ENCODE measurements at places on chromosomes 4 and X.
A peak's percentile ranks its signal among the peaks of the same experiment; 100 is the strongest.

DNA sequence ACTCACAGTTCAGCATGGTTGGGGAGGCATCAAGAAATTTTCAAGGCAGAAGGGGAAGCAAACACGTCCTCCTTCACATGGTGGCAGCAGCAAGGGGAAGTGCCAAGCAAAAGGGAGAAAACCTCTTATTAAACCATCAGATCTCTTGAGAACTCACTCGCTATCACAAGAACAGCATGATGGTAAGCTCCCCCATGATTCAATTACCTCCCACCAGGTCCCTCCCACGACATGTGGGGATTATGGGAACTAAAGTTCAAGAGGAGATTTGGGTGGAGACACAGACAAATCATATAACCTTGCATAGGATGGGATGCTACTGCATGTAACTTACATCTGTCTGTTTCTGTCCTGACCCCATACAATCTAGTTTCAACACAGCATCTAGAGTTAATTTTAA is 511.8 kb upstream of the ARX start:
- DNase-seq = no peak

DNA sequence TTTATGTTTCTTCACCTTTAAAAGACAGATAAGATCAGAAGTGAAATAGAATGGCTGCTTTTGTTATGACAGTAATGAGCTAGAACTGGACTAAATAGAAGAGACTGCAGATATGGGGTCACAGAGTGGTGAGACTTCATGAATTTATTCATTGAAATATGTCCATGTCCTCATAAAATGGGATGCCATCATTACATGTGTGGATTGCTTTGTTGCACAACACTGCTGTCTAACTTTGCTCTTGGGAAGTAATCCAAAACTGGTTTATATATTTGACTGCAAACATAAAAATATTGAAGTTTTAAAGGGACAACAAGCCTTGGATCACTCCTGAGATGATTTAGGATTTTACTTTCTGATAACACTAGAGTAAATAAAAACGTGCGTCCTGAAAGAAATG is 209.2 kb upstream of the FAT4 start:
- no peak for DNase-seq

DNA sequence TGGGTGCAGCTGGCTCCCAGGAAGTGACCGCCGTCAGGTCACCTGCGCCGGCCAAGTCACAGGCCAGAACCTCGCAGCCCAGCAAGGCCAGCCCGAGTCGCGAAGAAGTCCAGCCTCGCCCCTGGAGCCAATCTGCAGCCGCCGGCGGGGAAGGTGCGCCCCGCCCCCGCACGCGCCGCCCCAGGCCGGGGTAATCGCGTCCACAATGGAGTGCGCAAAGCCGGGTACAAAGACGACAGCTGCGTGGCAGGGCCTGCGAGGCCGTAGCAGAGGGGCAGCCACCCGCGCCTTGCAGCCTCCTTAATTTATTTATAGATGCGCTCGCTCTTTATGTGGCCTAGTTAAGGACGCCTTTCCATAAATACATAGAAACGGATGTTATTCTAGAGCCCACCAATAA is 139.4 kb upstream of the CPEB2 start:
- DNase-seq = no peak

- DNase-seq = peak; percentile 19
Measured at GRCh38 chrX:150544222-150544787, 24.1 kb upstream of the MTM1 start.

- no peak for DNase-seq
Measured at GRCh38 chrX:15719324-15719968, 18.6 kb upstream of the CA5B start.

GRCh38 chr4:172141025-172141424 is 327.8 kb downstream of the GALNTL6 start:
- DNase-seq = no peak

- DNase-seq = no peak
Measured at GRCh38 chrX:72271091-72271788, 5.8 kb downstream of the RPS4X start.

DNA sequence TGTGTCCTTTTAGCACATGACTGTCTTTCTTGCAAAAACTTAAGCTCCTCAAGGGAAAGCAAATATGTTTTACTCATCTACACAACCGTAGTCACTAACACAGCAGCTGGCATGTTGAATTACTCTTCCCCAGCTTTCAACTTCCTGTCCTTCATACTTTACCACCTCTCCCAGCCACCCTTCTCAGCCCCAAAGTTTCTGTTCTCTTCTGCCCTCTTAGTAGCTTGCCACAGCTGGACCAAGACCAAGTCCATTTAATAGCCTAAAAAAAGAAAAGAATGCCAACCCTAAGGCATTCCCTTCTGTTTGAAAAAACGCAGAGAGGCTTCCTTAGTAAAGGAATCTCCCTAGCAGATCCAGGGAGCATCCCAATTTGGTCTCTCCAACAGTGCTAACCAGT is 36.8 kb downstream of the SRPX2 start:
- no peak for DNase-seq

DNA sequence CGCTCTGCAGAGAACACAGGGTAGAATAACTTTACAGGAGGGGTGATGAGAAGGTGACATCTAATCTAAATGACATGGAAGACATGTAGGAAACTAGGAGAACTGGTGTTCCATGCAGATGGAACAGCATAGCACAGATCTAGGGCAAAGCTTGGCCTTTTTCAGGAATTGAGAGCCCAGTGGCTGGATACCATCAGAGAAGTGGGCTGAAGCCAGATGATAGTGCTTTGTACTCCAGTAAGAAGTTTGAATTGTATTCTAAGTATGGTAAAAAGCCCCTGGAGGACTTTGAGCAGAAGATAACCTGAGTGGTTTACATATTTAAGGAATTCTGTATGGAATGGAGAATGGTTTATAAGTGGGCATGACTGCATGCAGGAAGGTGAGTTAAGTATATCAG is 32.8 kb downstream of the ENOPH1 start:
- no peak for DNase-seq

- no peak for DNase-seq
Measured at GRCh38 chrX:97740886-97741285, 857.2 kb downstream of the RPA4 start.

- DNase-seq = no peak
Measured at GRCh38 chrX:150919401-150919800, 20.9 kb upstream of the CD99L2 start.

GRCh38 chr4:44916411-44916810 is 190.1 kb upstream of the GNPDA2 start:
- no peak for DNase-seq

DNA sequence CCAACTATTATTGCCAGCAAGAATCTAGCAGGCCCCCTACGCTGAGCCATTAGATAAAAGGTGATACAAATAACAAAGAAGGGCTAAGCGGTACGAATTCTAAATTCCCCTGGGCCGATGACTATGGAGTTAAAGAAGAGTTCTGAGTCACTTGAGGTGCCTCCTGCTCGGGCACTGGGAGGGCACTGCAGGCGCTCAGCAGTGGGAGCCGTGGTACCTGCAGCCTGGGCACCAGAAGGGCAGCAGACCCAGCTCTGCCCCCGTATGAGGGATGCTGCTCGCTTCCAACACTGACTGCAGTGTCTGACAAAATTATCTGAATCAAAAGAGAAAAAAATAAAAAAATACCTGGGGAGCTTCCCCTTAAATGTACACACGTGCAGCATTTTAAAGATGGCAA is 44.1 kb upstream of the MTNR1A start:
- no peak for DNase-seq

DNA sequence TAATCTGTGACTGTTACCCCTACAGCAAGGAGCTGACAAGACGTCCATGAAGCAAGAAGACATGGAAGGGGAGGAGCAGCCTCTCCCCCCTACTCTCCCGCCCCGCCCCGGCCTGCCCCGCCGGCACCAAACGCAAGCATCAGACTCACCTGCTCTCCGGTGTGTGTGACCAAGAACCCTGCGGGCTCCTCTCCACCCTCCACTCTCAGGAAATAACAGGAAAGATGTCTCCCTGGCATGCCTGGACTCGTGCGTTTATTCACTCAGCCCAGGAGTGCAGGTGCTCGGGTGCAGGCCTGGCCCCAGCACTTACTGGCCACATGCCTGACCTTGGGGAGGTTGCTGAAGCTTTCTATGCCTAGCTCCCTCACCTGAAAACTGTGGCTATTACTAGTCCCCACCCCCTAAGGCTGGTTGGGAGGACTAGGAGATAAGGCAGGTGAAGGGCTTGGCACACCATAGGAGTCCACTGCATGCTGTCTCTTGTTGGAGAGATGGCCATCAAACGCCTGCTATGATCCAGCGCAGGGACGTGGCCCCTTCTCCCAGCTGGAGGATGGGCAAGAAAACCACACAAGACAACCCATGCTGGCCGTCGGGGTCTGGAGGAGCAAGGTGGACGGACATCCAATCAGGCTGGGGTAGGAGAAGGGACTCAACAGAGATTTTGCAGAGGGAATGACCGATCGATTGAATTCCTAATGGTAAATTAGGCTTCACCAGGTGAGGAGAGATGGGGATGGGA is 34.9 kb upstream of the CLDN24 start:
- DNase-seq = no peak

DNA sequence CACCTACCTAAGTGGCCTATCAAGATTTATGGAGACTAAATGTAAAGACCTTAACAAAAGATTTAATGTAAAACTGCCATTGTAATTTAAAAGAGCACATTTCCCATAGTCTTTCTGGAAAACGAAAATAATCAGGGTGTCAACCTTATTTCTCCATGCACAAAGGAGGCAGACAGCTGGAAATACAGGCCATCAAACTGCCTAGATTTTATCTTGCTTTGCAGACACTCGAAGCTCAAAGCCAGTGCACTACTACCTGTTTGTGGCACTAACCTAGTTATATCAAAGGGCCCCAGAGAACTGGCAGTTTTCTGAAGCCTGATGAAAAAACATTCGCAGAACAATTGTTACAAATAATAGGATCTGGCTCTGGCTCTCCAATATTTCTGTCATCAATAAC is 863.9 kb downstream of the STPG2 start:
- DNase-seq = no peak

DNA sequence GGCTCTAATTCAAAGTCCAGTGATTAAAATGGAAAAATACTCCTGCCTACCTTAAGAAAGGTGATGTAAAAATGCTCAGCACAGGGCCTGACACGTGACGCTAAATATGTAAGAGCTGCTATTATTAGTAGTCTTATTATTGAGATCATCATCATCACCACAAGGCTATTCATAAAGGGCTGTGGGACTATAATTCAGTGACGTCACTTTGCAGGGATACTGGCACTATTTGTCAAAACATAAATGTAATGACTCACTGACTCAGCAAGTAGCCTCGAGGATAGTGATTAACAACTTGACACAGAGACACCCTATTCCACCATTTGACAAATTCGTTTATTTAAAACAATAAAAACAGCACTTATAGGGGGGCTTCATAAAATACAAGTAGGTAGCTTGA is 258.9 kb downstream of the SPANXN1 start:
- DNase-seq = no peak

- DNase-seq = no peak
Measured at GRCh38 chrX:10062352-10062751, 94.4 kb upstream of the CLCN4 start.

DNA sequence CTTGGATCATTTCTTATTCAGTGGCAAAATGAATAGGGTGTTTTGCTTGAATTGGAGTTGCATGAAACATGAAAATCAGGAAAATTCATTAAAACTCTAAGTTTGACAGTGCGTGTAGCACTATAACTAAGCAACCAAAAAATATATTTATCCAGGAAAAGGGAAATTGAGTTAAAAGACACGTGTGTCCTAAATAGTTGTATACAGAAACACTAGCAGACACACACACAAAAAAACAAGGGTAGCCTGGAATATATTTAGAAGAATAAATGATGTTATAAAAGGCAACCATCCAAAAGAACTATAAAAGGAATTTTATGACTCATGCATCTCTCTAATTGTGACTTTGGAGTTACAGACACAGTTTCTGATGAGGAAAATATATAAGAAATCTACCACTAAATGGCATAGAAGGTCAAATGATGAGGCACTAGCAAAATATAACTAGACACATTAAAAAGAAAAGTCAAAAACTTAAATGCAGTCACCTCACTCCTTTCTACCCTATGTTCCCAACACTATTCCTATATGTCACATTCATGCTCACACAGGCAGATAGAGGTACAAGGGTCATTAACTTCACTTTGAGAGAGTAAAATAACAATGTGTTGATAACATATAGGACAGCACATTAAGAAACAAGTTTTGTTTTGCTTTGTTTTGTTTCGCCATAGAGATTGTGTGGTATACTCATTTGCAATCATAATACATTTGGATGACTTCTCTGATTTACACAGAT is 793.6 kb upstream of the INTU start:
- no peak for DNase-seq

- peak; percentile 31 for DNase-seq
Measured at GRCh38 chrX:131677655-131678628, 134.1 kb downstream of the OR13H1 start.

GRCh38 chr4:163595580-163595979 is 101.1 kb downstream of the TMA16 start:
- DNase-seq = no peak

- DNase-seq = no peak
Measured at GRCh38 chr4:20370274-20370673, 118.6 kb downstream of the SLIT2 start.

DNA sequence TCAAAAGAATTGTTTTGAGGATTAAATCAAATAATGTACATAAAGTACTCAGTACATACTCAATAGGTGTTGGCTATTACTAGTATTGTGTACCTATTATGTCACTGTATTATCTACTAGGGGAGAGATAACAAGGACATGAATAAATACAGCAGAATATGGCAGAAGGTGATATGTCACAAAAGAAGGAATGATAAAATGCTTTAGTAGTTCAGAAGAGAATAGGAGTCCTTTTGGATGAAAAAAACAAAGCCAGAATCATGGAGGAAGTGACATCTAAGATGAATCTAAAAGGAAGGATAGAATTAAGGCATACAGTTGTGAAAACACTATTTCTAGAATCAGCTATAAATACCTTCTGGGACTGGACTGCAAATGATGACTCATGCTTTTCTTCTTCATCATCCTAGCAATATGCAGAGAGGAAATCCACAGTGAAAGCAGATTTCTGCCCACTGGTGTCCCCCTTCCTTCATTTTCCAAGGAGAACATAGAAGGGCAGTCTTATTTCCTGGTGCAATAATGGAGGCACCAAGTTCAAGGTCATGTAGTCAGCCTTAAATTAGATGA is 98.7 kb downstream of the GLUD2 start:
- DNase-seq = no peak

GRCh38 chr4:183798301-183799253 is 106.5 kb upstream of the STOX2 start:
- no peak for DNase-seq

Measured in CD4-positive, alpha-beta T cell treated with Interferon alpha-2 for 1 hour (primary cell).